SIG-M5 (cell line): ENCODE measurements at places on chromosomes 11 and 22.

- DNase-seq: no peak
Observed at GRCh38 chr22:46373921-46374662, 38.6 kb downstream of the TRMU start.

- no peak for DNase-seq
Observed at GRCh38 chr22:46067159-46068111, 82.9 kb upstream of the PPARA start.

- no peak for DNase-seq
Observed at GRCh38 chr22:19523240-19524169, 705 bp downstream of the CLDN5 start.

DNA sequence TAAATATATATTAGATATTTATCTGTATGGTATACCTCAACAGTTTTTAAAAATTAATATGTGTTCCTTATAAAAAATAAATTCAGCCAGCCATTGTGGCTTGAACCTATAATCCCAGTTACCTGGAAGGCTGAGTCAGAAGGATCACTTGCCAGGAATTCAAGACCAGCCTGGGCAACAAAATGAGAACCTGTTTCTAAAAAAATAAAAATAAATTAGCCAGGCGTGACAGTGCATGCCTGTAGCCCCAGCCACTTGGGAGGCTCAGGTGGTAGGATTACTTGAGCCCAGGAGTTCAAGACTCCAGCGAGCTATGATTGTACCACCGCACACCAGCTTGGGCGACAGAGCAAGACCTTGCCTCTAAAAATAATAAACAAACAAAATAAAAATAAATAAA lies 54.9 kb downstream of the PHF21A start:
- DNase-seq: no peak

DNA sequence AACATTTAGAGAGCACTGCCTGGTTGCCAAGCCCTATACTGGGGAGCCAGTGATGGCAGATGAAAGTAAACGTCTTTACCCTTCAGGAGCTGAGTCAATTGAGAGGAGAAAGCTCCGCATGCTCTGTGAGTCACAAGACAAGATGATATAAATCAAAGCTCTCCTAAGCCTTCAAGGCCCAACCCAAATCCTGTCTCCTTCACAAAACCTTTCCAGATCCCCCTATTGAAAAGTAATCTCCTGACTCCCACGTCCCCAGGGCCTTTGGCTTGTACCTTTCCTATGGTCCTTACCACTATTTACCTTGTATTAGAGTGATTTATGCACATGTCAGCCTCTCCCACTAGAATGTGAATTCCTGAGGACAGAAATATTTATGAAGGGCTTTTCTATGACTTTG lies 230.1 kb upstream of the TENM4 start:
- no peak for DNase-seq

DNA sequence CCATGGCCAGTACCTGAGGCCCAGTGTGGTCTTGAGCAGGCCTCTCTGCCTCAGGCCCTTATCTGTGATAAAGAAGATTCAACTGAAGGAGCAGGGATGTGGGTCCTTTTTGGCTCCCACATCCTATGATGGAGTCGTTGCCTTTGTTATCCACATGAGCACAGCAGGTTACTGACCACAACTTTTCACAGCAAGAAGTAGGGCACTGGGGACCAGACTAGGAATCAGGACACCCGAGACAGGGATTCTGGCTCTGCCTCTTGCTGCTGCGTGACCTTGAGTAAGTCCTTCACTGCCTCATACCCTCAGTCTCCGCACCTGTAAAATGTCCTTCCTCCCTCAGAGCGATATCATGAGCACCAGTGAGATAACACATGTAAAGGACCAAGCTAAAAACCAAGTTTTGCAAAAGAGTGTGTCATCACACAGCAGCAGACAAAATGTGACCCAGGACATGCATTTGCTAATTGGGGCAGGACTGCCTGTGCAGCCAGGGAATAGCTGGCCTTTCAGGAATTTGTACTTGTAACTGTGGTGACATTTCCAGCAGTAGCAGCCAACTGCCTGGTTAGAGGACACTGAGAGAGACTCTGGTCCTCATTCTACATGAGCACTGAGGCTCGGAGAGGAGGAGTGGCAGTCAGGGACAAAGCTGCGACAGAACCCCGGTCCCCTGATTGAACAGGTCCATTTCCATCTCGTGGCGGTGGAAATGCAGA lies 13.2 kb upstream of the SMIM35 start:
- no peak for DNase-seq

DNA sequence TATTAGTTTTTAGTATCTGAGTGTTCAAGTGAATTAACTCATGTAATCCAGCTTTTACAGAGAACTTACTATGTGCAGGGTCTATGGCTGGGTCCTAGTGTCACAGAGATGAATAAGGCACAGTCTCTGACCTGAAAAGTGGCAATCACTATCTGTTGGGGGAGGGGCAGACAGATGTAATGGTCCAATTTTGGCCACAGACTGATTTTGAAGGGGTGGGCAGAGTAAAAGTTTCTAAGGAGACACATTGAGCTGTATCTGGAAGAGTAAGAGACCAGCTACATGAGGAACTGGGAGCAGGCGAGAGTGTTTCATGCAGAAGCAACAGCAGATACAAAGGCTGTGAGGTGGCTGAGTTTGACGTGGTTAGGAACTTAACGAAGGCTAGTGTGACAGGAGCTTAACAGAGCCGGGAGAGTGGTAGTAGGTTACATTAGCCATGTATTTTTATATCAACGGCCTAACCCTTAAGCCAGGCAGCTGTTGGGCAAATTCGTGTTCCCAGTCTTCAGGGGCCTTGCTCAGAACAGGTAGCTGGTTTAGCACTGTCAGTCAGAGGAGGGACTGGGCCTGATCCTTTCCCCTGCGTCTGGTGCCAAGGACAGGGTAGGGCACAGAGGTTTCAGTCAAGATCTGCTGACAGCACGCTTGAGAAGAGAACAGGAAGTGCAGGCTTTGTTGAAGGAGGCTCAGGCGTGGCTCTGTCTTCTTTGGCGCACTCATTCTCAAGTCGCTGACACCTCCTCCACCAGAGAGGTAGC lies 1.4 kb upstream of the STIM1 start:
- peak; percentile 29 for DNase-seq

- no peak for DNase-seq
Observed at GRCh38 chr22:39239561-39240423, 5.0 kb downstream of the PDGFB start.

DNA sequence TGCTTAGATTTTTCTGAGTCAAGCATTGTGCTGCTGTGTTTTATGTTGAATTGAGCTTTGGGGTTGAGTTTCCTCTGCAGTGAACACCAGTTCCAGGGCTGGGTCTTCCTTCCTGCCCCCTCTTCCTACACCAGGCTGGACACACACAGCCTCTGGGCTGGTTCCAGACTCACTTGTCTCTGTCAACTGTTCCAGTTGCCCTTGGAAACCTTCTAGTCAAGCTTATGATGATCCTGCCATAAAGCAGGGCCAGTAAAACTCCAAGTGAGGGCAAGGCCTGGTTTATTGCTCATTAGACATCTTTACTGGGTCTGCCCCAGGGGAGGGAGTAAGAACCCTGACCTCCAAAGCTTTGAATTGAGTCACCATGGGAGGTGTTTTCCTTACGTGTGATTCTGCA lies 61.1 kb downstream of the KIAA1671 start:
- DNase-seq: no peak

DNA sequence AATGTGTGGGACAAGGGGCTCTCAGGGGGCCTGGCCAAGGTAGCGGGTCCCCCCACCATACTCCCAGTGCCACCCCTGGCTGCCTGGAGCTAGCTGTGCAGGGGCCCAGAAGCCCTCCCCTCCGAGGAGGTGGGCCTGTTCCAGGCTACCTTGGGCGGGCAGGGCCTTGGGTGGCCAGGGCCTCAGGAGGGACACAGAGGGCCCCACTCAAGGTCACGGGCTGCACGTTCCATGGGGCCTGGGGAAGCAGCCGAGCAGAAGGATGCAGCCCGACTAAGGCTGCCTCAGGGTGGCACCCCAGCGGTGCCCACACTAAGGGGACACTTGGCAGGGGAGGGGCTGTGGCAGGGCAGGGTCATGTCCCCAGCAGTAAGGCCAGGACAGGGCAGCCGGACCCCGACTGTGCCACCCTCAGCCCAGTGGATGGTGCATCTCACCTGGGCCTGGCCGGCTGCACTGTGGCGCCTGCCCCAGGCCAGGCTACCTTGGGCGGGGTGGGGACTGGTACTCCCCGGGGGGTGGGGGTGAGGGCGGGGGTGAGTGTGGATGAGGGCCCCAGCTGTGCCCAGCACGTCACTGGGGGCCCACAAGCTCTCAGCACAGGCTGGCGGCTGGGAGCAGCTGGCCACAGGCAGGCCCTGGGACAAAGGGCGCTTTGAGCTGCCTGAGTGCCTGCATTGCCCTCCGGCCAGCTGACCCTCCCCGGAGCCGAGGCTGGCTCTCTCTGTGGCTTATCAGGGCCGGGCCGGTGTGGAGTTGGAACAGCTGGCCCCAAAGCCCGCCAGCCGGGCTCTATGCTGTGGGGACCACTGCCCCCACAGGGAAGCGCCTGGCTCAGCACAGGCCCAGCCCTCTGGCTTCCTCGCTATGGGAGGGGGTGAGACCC lies 117.1 kb downstream of the KCNQ1 start:
- DNase-seq: no peak

- no peak for DNase-seq
Observed at GRCh38 chr11:27720277-27720830, 20.1 kb upstream of the BDNF start.

DNA sequence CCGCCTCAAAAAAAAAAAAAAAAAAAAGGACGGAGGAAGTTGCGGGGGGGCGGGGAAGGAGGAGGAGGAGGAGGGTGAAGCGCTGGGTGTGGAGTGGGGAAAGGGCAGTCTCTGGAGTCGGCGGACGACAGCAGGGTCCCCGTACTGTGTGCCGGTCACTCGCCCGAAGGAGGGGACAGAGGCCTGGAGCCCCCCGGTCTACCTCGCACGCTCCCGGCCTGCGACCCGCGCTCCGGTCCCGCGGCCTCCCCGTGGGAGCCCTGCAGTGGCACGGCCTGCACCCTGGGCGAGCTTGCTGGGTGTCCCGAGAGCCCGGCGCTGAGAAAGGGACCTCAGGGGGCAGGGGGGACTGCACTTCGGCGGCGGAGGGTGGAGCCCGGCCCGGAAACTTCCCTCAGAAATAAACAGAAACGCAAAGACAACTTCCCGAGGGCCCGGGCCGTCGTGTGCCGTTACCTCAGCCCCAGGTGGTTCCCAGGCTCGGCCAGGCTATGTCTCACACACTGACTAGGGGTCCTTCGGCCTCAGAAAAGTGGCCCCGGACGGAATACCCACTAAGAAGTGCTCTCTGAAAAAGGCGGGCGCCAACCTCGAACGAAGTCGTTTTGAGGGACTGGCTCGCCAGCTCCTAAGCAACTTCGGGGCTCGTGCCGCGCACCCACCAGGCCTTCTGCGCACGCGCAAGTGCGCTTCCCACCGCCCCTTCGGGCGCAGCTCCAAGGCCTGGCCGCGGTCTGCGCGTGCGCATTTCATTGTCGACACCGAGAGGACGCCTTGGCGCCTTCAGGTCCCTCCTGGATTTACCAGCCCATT lies at the start of gene MAJIN:
MAJIN (minus strand) TSS at position 688 of the 813 bp plus-strand sequence. CDS start 12,703 bp downstream, outside the sequence.
- DNase-seq: no peak

DNA sequence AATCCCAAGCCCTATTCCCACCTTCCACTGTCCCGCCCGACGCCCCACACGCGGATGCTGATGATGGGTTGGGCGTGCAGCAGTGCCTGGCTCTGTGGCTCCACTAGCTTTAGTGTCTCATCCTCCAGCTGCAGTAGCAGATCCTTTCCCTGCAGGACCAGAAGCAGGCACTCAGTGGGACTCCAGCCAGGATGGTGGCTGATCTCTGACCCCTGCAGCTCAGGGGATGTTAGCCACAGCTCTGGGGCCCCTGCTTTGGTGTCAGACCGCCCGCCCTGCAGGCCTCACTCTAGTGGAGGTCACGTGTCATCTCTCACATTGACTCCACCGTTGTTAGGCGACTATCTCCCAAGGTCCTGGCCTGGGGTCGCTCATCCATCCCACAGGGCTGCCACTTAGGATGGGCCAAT lies 11.8 kb downstream of the SMPD1 start:
- no peak for DNase-seq

DNA sequence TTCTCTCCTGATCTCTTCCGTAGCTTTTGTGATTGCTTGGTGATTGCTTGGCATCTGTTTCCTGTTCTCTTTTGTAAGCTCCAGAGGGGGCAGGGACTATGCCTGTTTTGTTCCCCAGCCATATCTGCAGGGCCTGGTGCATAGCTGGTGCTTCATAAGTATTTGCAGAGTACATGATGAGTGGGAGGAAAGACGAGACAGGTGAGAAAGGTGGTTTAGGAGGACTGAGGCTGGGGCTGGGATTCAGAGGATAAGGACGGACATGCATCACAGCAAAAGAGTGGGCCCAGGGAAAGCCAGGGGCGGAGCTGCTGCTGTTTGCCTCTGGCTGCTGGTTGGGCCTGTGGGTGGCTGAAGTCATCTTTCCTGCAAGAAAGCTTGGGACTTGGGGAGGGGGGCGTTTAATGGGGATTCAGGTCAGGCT lies 62.4 kb downstream of the DSCAML1 start:
- no peak for DNase-seq

DNA sequence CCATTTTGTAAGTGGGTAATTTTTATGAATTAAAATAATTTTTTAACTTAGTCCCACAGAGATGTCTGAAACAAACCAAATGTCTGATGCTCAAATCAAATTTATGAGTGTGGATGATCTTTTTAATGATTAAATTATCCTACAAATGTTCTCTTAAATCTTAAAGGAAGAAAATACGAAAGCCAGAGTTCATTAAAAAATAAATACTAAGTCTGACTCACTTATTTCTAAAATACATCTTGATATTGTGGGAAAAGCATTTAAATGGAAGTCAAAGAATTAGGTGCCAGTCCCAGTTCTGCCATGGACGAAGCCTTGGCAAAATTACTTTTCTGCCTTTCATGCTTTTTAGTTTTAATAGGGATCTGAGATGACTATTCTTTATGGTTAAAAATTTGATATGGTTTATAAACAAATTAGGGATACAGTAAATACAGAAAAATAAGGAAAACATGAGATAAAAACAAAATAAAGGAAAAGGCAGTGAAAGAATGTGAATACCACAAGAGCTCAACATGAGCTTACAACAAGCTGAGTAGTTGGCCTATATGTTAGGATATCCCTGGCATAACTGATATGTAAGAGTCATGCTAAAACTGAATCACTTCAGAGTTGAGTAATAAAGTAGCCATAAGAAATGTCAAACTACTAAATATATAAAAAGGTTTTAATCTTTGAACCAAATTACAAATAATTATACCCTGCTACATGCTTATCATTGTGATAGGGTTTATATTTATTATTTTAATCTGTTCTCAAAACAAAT lies 9.2 kb downstream of the CCDC34 start:
- no peak for DNase-seq

- DNase-seq: no peak
Observed at GRCh38 chr11:134585666-134586610, 173.9 kb upstream of the B3GAT1 start.

DNA sequence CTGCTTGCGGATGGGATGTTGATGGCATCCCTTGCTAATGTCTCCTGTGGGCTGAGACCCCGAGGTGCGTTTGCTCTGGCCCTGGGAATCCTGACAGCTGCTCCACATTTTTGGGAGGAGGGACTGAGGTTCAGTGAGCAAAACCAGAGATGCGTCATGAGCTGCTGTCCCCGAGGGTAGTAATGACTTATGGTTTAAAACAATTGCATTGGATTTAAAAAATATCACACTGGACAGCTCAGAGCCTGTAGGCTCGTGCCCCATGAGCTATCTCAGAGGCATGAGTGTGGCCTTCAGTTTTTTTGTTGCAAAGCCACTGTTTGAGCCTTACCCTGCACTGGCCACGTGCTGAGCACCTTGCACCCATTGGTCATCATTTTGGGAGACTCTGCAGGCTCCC lies 20.9 kb upstream of the PARVG start:
- no peak for DNase-seq
